ENCODE measurements at places on chromosomes 2 and 18.

DNA sequence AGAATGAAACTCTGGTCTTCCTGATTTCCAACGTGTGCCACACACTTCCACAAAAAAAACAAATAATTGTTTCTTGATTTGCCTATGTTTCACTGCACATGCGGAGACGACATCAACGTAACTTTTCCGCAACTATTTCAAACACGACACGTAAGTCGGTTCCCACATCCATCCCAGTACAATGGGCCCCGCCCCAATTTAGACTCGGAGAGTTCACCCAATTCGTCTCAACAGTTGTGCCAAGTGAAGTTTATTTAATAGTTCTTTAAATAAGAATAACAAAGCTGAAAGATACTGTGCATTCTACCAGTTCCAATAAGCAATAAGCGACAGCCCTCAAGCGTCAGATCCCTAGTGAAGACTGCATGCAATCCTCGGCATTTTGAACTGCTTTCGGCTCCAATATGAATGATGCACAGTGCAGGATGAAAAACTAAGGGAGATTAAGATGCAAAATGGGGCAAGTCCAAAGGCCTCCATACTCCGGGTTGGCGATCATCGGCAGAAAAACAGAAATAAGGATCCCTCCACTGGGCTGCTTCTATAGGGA, 664 bp downstream of the CCT4 start:
- no peak for DNase-seq

DNA sequence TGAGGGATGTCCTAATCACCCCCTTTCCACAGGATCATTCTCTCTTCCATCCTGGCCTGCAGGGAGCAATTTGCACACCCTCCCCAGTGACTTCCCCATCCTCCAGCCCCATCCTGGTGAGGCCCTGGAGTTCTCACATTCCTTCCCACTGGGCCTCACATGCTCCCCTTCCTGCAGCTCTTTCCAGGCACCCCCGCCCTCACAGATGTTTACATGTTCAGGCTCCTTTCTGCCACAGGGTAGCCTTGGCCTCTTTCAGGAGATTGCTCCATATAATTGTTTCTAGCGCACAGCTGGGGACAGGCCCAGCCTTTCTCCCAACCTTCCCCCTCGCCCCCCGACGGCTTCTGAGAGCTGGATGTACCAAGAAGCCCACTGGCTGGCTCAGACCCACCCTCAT, 288.4 kb upstream of the TRIB2 start:
- DNase-seq, result no peak

GRCh38 chr2:192645811-192646598, 451.3 kb upstream of the TMEFF2 start:
- no peak for DNase-seq

DNA sequence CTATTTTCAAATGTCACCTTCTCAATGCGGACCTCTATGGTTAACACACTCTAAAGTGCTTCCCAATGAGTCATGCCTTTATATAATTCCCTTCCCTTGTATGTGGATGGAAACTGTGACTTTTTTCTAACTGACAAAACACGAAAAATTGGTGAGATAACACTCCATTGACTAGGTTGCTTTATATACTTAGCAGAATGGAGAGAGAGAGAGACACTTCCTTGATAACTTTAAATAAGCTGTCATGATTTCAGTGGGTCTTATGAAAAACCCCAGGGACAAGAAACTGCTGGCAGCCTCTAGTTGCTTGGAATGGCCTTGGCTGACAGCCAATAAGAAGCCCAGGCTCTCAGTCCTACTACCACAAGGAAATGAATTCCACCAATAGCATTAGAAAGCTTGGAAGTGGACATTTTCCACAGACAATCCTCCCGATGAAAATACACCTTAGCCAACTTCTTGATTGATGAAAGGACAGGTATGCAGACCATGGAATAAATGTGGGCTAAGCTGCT, 322.2 kb downstream of the ZNF804A start:
- no peak for DNase-seq

- DNase-seq, result no peak
These were observed 39.1 kb upstream of the PLEKHM3 start for GRCh38 chr2:208064220-208064961.

- no peak for DNase-seq
These were observed 15.5 kb downstream of the HEATR5B start for GRCh38 chr2:37068686-37069085.

- no peak for DNase-seq
These were observed 59.3 kb downstream of the CD8B2 start for GRCh38 chr2:106546391-106546990.

DNA sequence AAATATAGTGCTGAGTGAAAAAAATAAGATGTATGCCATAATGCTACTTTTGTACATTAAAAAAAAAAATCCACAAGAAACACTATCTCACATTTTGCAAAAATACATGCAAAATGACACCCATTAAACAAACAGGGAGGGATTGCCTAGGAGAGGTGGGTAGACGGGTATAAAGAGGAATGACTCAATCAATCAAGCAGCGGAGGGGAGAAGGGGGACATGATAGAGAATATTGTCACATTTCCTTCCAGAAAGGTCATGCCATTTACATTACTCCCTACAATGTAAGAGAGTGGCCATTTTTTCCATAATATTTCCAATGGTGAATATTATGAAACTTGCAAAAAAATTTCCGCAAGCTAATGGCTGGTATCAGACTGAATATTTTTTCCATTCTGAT, 542.3 kb upstream of the TNP1 start:
- DNase-seq, result no peak

DNA sequence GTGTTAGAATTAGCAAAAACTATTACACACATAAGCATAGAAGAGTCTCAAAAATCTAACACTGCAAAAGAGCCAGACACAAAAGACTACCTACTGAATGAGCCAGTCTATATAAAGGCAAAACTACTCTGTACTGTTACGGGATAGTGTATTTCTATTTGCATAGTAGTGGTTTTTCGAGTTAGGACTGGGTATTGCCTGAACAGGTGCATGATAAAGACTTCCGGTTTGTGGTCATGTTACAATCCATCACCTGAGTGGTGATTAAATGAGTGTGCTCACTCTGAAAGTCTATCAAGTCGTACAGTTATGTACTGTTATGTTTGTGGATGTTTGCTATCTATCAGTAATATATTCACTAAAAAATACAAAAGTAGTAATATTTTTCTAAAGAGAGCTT, 523.3 kb upstream of the SYT4 start:
- no peak for DNase-seq

- no peak for DNase-seq
These were observed 51.8 kb downstream of the IL1R2 start for GRCh38 chr2:102043560-102043959.

DNA sequence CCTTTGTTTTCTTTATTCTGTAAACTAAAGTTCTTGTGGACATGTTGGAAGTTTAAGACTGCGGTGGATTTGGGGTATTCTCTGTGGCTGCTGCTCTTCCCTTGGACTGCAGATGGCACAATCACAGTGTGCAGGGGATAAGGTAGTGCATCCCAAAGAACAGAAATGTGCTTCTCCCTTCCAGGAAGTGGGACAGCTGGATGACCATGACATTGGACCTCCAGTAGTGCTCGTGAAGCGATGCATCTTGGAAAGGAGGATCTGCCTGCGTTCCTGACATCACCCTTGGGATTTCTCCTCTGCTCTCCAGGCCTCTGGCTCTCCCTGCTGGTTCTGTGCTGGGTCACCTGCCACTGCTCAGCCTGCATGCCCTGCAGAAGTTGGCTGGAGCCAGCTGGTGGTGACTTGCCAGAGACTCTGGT, 109.9 kb downstream of the SLC4A3 start:
- DNase-seq, result no peak

DNA sequence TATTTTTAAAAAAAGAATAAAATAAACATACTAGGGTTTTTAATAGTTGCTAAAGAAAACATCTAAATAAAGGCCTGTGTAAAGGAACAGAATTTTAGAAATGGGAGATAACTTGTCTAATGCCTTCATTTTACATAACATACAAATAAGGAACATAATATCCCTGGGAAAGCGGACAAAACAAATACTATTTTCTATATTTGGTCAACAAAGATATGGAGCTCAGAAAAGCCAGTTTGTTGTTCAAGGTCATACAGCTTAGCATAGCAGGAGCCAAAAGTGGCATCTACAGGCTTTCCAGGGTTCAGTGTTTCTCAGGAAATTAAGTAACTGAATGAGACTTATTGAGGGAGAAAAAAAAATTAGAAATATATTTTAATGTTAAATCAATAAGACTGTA, 73.4 kb upstream of the CD226 start:
- DNase-seq, result no peak

- no peak for DNase-seq
These were observed 88.7 kb upstream of the GLI2 start for GRCh38 chr2:120646994-120647393.

GRCh38 chr2:32825291-32825712, 121.5 kb upstream of the LTBP1 start:
- DNase-seq, result no peak

GRCh38 chr18:80181642-80182461, 65.5 kb downstream of the PARD6G start:
- no peak for DNase-seq

DNA sequence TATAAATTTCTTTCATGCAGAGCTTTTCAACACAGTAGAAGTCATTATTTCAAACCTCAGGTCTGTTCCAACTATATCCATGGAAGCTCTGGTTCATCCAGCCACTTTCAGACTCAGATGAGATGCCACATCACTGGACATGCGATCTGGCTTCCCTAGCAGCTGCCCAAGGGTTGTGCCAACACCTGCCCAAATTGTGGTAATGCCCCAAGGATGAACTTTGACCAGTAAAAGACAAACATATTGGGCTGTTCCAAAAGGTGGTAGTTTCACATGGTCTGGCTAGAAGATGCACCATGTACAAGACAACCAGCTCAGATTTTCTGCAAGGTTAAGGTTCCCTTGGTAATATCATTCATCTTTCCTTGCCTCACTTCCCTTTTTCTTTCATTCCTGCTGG, 101.9 kb downstream of the THADA start:
- no peak for DNase-seq

DNA sequence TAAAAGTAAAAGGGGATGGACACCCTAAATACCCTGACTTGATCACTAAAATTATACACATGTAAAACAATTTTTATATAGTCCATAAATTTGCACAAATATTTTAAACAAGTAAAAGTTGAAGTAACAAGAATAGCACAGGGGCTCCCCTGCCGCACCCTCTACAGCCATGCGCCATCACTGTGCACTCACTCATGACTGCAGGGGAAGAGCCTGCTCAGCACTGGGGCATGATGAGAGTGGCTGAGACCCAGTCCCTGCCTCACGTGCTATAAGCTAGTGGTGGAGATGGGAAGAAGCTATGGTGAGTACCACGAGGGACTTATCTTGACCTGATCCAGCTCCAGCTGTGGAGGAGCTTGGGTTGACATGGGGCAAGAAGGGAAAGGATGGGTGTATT, 46.9 kb upstream of the MYO1B start:
- no peak for DNase-seq

GRCh38 chr2:238169048-238169707, 10.4 kb downstream of the ERFE start:
- no peak for DNase-seq

- no peak for DNase-seq
These were observed 6.5 kb downstream of the TMEM37 start for GRCh38 chr2:119438128-119438656.

DNA sequence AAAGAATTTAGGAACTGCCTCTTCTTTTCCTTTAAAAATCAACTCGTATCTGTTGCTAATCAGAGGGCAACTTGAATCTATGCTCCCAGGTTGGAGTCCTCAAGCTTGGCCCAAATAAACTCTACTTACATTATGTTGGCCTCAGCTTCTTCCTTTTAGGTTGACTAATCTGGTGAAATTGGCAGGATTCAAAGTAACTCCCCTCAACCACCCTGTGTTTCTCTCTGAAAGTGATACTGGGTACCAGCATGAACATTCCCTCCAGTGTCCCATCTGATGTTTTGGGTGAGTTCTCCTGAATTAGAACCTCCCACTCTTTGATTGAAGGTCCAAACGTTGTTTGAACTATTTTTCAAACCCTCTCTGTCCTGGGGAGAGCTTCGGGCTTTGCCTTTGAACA, 41.3 kb upstream of the MSH6 start:
- DNase-seq, result no peak

DNA sequence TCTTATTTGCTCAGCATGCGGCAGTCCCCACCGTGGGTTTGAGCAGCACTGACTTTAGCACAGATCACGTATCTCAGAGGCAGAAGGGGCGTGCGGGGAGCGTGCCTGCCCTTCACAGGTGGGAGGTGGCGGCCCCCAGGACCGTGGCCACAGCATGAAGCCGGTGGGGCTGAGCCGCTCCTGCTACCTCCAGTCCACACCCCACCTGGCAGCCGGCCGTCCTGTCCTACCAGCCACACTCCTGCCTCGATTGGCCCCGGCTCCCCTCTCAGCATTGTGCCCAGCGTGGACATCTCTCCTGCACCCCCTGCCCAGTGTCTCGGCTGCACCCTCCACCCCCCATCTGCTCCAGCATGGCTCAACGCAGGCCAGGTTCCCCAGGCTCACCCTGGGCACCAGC, 73.6 kb downstream of the NFATC1 start:
- DNase-seq, result no peak

- no peak for DNase-seq
These were observed at the start of gene MEP1B for GRCh38 chr18:32189790-32190189. Gene MEP1B, plus strand, starts transcription at chr18:32190039. Its CDS starts 32 bp downstream, at chr18:32190071.

DNA sequence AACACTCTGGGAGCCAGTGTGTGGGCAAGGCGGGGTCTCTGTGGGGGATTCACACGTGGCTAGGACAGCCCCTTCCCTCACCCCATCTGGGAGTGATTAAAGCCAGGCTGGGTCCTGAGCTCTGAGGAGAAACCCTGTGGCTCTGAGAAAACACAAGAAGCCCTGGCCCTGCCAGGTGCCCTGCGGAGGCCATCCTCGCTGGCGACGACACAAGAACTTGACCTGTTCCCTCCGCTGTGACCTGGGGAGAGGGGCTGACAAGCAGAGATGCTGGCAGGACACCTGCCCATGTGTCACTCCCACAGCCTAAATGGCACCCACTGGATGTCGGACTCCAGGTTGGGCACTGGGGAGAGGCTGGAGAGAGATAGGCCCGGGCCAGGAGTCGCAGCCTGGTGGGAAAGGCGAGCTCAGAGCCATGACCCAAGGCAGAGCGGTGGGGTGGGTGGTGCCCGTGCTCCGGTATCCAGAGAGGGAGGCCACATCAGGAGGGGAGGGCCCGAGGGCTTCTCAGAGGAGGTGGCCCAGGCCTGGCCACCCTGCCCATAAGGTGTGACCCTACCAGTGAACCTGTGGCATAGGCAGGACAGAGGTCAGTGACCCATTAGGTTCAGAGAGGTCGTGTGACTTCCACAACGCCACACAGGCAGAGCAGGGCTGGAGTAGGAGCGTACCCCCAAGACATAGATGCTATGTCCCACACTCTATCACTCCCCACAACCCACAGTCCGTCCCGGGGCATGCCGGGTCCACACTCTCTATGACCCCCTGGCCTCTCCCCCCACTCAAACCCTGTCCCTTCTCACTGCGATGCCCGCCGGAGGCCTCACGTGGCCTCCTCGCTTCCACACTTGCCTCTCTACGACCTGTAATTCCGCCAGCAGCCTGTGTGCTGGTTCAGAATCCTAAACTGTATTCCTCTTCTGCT, 59.4 kb upstream of the HPCAL1 start:
- no peak for DNase-seq

DNA sequence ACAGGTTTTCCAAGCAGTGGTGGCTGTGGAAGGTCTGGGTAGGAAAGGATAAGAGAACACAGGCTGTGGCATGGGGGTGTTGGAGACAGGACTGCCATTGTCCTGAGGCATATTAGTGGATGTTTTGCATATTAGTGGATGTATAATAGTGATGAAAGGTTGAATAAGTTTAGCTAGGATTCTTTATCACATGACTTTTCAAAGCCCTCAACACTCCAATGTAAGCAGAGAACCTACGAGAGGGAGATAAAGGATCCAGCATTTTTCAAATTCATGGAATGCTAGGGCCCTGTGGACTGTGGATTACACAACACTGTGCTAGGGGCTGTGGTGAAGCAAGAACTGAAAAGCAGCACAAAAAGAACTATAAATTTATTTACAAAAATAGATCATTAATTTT, 63.2 kb downstream of the POLE4 start:
- no peak for DNase-seq

All from activated CD4-positive, CD25-positive, alpha-beta regulatory T cell treated with anti-CD3 and anti-CD28 coated beads, Interleukin-2, amount 50 U/mL, for 16 hours (primary cell).